Osteoblast (primary cell): ENCODE measurements at places on chromosomes 5 and 9. TPM values are rescaled to one million over a fixed set of nuclear protein-coding genes. Genes with fewer than 3 reads are reported as not detected.

GRCh38 chr9:109453210-109453842 lies 44.8 kb downstream of the PTPN3 start:
- peak; percentile 26 for DNase-seq

GRCh38 chr5:107396351-107396690 lies 274.4 kb downstream of the EFNA5 start:
- no peak for DNase-seq

DNA sequence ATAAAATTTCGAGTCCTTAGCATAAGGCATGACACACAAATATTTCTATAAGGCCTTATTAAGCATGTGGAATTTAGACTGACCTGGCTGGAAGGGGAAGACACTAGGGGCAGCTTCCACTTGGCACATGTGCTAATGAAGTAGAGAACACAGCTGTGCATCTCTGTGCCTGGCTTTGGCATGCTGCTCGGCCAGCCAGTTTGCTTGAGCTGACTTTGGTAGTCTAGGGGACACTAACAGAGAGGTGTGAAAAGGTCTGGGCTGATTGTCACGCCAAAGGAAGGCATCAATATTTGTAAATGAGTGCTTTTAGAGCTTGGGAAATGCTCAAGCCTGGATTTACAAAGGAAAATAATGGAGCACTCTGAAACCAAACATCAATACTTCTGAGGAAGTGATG lies 723.7 kb downstream of the PRELID2 start:
- no peak for DNase-seq

DNA sequence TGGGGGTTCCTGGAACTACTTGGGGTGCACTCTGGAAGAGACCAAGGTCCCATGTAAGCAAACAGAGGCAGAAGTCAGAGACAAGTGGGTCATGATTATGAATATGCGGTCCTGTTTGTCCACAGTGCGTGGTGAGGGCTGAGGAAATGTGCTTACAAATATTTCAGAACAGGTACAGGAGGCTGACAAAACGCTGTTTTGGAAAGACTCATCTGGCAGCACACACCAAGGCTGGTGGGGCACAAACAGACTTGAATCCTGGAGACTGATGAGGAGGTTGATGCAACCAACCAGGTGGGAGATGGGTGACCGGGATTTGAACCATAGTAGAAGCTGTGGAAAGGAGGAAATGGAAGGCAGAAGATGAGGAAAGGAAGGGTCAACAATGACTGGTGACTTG lies 83.8 kb downstream of the ADRB2 start:
- DNase-seq, result no peak

DNA sequence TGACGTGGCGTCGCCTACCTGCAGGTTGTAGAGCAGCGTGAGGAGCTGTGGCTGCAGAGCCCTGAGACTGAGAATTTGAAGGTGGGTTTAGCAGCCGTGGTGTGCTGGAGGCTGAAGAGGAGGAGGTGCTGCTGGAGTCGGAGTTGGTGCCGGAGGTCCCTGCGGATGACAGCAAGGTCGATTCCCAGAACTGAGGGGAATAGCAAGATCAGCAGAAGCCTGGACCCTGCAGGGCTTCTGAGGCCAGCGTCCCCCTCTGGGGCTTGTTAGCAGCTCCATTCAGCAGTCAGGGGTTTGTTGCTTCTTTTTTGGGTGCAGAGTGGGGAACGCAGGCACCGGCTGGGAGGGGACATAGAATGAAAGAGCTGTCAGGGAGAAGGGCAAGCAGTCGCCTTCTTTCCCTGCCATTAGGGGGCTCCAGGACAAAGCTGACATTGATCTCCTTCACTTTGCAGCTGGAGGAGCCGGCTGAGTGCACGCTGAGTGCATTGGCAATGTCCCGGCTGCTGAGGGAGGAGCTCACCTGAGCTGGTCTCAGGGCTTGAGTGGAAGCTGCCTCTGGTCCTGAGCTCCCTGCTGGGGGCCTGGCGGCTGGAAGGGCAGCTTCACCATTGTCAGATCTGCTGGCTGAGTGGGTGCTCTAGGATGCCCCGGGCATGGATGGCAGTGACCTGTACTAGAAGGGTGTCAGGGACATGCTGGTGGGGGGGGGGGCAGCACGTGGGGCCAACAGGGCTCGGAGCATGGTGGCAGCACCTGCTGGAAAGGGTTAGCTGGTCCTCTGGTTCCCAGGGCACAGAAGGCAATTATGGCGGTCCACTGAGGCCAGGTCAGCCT lies 20.8 kb downstream of the OBP2B start:
- DNase-seq, result peak; percentile 78

DNA sequence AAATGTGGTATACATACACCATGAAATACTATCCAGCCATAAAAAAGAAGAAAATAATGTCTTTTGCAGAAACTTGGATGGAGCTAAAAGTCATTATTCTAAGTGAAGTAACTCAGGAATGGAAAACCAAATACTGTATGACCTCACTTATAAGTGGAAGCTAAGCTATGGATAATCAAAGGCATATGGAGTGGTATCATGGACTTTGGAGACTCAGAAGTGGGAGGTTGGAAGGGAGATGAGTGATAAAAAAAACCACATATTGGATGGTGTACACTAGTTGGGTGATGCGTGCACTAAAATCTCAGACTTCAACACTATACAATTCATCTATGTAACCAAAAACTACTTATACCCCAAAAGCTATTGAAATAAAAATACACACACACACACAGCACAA lies 24.5 kb downstream of the ADAMTS12 start:
- DNase-seq, result no peak

- no peak for DNase-seq
Measured at GRCh38 chr9:91174772-91175171, 186.9 kb downstream of the AUH start.

DNA sequence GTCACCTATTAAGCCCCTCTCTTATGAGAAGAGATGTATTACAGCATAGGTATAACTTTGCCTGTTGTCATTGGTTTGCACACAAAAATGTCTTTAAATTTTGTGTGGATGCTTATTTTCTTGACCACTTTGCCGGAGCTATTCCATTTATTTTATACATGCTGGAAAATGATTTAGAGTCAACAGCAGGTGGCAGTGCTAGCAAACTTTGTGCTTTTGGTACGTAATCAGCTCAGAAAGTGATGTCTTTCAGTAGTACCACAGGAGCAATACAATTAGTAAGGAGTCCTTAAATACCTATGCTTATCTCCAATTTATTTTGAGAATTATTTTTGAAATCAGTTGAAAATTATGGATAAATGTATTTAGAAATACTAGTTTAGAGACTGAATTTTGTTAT lies 19.8 kb upstream of the NUDT12 start:
- no peak for DNase-seq

GRCh38 chr9:100219347-100219746 lies 120.3 kb downstream of the INVS start:
- DNase-seq, result no peak

DNA sequence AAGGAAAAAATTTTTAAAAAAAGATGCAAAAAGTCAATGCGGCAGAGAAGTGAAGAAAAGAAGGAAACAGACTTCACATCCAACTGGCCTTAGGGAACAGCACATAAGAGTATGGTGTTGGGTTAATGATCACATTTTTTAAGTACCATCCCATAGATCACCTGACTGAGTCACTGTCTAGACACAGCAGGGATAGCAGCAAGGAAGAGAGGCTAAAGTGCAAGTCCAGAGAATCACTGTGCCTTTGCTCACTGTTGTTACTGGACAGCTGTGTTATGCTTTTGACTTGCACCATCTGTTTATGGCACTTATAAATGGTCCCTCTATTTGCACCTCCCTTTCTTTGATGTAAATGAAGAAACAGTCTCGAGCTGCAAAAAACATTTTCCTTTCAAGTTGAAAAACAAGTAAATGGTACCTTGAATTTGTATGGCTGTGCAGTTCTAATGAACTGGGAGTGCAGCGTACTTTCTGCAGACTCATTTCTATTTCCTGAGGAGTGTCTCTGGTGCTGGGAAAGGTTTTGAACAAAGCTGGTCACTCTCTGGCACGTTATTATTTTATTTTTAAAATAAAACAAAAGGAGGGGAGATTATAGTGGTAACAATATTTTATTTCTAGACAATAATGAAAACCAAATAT lies 84.2 kb downstream of the TRPM6 start:
- DNase-seq, result no peak

DNA sequence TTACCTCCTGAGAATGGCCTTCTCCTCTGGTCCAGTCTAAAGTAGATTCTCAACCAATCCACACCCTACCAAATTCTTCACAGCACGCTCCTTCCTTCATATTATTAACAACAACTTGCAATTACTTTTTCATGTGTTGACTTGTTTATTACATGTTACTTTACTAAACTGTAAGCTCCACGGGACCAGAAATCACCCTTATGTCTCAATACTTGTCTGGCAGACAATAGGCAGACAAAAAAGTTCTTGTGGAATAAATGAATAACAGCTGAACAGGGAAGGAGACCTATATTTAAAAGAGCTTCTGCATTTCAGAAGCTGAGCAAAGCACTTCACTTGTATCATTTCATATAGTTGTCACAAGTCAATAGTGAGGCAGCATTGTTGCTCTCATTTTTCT lies 5.7 kb upstream of the WWC1 start:
- DNase-seq, result no peak

- no peak for DNase-seq
Measured at GRCh38 chr5:19369048-19369447, 619.0 kb downstream of the CDH18 start.

- no peak for DNase-seq
Measured at GRCh38 chr5:171945476-171945875, 61.0 kb downstream of the FBXW11 start.

DNA sequence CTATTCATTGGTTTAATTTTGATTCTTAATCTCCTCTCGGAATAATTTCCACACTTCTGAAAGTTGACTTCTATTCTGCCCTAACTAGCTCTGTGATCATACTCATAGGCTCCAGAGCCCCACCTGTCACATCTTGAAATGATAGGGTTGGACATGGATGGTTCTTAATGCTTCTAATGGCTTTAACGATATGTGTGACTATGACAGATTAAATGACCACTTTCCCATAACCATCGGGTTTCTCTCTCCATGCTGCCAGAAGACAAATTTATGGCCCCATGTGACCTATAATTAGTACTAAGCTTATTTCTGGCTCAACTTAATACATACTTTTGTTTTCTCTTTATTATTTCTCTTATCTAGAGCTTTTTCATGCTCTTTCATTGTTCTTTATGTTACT lies 251.1 kb upstream of the TUT7 start:
- no peak for DNase-seq

- peak; percentile 98 for DNase-seq
Measured at GRCh38 chr5:93582677-93583438, at the start of gene NR2F1. Gene NR2F1 (plus strand): TSS chr5:93583222. CDS start chr5:93585024, 1,802 bp downstream.

The CDKN2A gene
- 32.1 and 37.6 TPM in 2 replicates for total RNA-seq

The KIF4B gene
- total RNA-seq, result not detected in 2 replicates

The AK8 gene
- 0.59 and 1.1 TPM in 2 replicates for total RNA-seq

The ROPN1L gene
- total RNA-seq, result 0.59 and 0.72 TPM in 2 replicates

The PCDHGA11 gene
- 12.3 and 16.5 TPM in 2 replicates for total RNA-seq

The LRRTM2 gene
- under 0.01 and 0.88 TPM in 2 replicates for total RNA-seq

The RAD1 gene
- 54.6 and 58.3 TPM in 2 replicates for total RNA-seq
